ENCODE measurements at places on chromosomes 1 and 21.

DNA sequence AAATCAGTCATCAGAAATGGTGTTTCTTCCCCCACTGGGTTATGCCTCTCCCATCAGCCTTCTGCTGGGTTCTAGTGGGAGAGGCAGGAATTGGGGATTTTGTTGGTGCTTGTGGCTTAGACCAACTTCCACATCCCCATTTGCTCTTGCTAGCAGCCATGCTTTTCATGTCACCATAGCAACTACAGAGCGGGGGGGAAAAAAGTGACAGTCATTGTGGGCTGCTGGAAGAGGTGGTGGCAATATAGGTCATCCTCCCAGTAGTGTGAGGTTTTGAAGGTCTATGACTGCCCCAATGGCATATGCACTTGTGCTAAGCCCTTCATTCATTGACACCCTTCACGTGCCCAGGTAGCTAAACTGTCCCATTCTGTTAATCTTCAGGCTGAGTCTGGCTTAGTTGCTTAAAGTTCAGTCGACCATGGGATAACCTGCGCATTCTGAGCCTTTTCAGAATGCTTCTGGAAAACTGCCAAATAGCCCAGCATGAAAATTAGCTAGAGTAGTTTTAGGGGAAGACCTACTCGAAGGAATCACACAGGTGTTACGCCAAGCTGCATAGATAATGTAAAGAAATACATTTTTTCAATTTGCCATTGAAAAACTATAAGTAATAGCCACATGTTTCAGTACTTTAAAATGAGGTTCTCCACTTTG is 53.7 kb upstream of the ZNF326 start:
- no peak for DNase-seq

DNA sequence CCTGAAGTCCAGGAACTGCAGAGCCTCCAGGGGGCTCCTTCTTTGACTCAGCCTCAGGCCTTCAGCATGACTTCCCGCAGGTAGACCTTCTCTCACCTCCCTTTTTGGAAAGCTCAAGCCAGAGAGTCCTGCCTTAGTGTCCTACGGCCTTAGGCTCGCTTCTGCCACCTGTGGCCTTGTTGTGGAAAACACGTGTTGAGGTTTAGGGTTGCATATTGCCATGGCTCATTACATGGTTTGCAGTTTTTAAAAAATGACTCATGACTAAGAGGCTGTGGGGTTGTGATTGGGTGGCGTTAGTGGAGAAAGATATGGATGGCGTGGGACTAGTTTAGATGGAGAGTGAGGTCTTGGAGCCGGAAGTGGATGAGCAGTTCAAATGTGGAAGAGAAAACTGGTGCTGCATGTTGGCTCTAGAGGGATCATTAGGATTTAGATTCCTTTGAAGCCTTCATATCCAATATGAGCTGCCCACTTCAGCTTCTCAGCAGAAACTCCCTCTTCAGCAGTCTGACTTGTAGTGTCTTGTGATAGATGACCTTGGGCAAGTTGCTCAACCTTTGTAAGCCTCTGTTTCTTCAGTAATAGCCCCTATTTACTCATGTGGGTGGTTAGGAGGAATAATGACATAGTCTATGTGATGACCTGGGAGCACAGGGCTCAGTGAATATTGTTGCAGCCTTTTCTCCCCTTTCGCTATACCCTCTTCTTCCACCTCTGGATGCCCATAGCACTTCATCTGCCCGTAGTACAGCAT is 6.5 kb upstream of the FGGY start:
- no peak for DNase-seq

- DNase-seq: no peak
Observed at GRCh38 chr1:31587720-31588423, 11.6 kb downstream of the TINAGL1 start.

DNA sequence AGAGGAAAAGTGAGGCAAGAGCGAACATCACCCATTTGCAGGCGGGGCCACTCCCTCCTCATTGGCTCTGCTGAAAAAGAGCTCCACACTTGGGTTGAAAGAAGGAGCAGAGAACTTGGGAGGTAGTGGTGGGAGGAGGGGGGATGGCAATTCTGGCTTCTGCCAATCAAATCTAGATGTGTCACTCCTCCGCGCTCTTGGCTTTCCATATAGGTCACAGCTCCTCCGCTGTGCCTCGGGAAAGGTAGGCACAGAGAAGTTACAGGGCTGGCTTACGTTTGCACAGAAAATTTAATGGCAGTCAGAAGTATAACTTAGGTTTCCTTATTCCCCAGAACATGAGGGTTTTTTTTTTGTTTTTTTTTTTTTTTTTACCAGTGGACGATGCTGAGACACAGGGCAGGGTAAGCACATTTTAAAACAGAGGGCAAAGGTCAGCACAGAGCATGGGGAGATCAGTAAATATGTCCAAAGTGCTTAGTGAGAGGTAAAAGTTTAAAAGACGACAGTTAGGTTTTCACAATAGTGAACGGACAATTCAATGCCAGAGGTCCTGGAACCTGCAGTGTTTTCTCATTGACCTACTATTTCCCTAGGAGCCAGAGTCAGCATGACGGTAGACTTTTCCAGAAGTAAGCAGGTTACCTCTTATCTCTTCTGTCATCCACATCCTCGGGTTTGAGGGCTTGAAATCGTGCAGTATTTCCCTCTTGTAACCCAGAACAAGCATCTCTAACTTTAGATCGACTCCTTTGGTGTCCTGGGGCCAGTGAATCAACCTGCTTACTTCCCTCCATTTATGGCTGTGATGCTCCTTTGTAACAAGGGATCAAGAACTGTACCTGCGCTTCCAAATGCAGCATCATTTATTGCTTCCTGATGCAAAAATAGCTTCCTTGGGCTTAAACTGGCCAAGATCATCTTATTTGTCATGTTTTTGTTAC is 258.9 kb upstream of the PROX1 start:
- DNase-seq: no peak

DNA sequence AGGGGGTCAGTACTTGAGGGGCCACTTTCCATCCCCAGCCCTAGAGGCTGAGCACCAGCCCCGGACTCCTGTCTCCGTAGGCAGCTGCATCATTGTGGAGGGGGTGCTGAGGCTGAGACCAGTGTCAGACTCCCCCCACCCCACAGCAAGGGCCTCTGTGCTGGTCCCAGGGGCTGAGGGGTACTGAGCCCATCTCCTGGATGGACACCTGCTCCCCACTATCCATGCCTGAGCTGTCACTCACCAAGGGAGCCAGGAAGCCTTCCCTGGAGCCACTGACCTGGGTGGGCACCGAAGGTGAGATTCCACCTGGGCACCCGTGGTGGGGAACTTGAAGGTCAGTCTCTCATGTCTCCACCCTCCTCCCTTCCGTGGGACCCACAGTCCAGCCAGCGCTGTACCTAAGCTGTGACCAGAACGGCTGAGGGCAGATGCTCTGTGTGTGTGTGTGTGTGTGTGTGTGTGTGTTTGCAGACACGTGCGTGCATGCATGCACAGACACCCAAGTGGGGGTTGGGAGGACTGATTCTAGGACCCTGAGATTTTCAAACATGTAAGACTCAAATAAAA is 9.3 kb downstream of the DISP3 start:
- DNase-seq: no peak

- no peak for DNase-seq
Observed at GRCh38 chr1:237042892-237043576, 1.1 kb downstream of the RYR2 start.

GRCh38 chr1:58841455-58841854 is 57.6 kb upstream of the JUN start:
- DNase-seq: no peak

DNA sequence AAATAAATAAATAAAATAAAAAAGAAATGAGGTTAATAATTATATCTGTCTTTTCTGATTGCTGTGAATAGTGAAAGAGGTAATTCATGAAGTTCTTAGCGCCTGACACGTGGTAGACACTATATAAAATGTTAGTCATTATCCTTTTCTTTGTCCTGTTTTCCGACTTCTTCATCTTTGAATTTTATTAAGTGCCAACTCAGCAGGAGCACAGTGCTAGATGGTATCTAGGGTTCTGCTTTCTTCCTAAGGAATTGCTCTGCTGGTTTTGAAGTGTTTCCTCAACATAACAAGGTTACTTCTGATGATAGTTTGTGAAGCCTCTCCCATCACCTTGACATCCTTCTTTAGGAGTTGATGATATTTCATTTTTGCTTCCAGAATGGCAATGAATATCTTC is 227.0 kb downstream of the DNM3 start:
- DNase-seq: no peak
